Uterus (tissue), 4 donors: ENCODE measurements at places on chromosomes 12 and 14. TPM values are rescaled to one million over a fixed set of nuclear protein-coding genes. Genes with fewer than 3 reads are reported as not detected.

Gene GPR135
- 3.1 TPM for total RNA-seq

Gene RIPK3
- total RNA-seq: 123 TPM

Gene LMNTD1
- total RNA-seq: not detected

Gene PLCZ1
- total RNA-seq: not detected

Gene FGF6
- total RNA-seq: not detected

Gene EMP1
- 213 TPM for total RNA-seq

Gene OASL
- total RNA-seq: not detected

Gene PIP4P1
- 39.1 TPM for total RNA-seq

Gene ZNF705A
- not detected for total RNA-seq

Gene RNASE7
- not detected for total RNA-seq

Gene CBLN3
- total RNA-seq: 3.3 TPM

Gene APOF
- total RNA-seq: not detected

Gene CCDC184
- total RNA-seq: 2.7 TPM

Gene SAMD15
- total RNA-seq: 0.55 TPM

Gene TAS2R9
- total RNA-seq: not detected

Gene DEPDC4
- total RNA-seq: 1.2 TPM

Gene NUDT14
- 13.2 TPM for total RNA-seq

Gene PRR13
- 11.0 TPM for total RNA-seq

Gene KRT82
- not detected for total RNA-seq

Gene MAP1LC3B2
- not detected for total RNA-seq

Gene SELPLG
- 6.5 TPM for total RNA-seq

Gene GARIN6
- total RNA-seq: not detected

Gene TRPV4
- total RNA-seq: 0.55 TPM

Gene LUM
- total RNA-seq: 494 TPM

Gene CRACR2A
- 1.5 TPM for total RNA-seq

Gene DTX3
- total RNA-seq: 17.6 TPM

Gene KLRG1
- total RNA-seq: 5.1 TPM

Gene CLEC4D
- total RNA-seq: not detected

Gene GDF3
- total RNA-seq: not detected

Gene G2E3
- 11.2 TPM for total RNA-seq

Gene PHC1
- total RNA-seq: 63.7 TPM

Gene RPGRIP1
- not detected for total RNA-seq

Gene PROX2
- total RNA-seq: not detected

Gene ADAMTS20
- 1.2 TPM for total RNA-seq

Gene CD9
- total RNA-seq: 233 TPM

Gene PRICKLE1
- total RNA-seq: 5.9 TPM

Gene GALNT16
- total RNA-seq: 35.9 TPM
